ENCODE measurements at places on chromosomes 6 and 20. TPM values are rescaled to one million over a fixed set of nuclear protein-coding genes. Genes with fewer than 3 reads are reported as not detected.

The PCK1 gene
- not detected for total RNA-seq

The LY6G5C gene
- 0.88 TPM for total RNA-seq

The DDR1 gene
- 7.4 TPM for total RNA-seq

The GINS1 gene
- 20.0 TPM for total RNA-seq

The OR2H1 gene
- total RNA-seq: not detected

The CLPSL2 gene
- total RNA-seq: not detected

The TDP2 gene
- 25.4 TPM for total RNA-seq

The VGLL2 gene
- not detected for total RNA-seq

The TRDN gene
- not detected for total RNA-seq

The GHRH gene
- total RNA-seq: not detected

DNA sequence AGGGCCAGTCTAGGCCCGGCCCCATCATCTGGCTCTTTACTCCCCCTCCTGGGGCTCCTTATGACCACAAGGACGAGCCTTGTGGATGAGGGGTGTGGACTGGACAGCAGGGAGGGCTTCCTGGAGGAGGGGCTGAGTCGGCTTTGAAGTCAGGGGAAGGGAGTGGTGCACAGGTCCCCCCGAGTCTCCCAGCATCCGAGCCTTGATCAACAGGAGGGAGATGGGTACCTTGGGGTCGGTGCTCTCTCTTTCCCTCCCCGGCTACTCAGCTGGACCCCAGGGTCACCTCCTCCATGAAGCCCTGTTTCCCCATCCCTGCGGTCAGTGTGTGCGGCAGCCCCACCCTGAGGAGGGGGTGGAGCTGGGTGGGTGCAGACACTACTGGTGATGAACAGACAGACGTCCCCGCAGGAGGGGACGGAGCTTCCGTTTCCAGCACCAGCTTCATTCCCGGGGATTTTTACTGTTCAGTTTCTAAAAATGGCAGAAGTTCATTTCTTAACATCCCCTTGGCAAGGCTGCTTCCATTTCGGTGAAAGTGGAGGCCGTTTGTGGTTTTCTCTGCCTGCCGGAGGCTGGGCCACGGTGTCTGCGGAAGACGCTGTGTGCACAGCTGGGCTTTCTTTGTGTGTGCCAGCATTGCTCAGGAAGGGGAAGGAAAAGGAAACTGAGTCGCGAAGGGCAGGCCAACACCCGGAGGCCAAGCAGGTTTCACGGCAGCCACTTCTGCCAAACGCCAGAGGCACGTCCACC, 19.6 kb downstream of the NTSR1 start:
- no peak for DNase-seq

DNA sequence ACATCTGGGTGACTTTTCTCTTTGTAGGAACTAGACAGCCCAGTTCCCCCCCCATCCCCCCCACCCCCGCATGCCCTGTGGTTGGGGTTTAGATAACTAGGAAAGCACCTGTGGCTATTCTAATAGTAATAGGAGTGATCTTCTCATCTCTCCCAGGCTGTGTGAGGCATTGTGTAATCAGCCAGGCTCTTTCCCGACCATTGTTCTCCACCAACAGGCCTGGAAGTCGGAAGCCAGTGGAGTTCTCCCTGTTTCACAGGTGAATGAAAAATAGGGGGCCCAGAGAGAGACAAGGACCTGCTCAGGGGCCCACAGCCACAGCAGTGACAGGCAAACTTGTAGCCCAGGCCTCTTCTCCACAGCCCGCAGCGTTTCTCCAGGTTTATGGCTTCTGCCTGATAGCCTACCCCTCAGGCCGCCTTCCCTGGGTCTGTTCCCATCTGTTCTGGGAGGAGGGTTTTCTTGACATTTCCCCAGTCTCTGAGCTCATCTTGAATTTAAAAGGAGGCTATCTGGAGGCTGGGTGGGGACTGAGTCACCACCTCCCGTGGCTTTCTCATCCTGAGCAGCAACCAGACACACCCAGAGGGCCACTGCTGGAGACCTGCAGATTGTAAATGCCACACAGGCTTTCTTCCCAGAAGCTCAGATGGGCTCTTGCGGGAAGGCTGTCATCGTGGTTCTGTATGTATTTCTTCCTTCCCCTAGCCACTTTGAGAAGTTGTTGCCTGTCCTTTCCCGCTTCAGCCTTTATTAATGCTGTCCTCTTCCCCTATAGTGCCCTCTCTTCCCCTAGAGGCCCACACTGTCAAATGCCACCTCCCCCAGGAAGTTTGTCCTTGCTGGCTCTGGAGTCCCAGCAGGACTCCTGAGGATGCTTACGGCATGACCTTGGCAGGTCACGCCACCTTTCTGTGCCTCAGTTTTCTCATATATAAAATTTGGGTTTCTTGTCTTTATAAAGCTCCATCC, 75.9 kb upstream of the MYL9 start:
- no peak for DNase-seq

DNA sequence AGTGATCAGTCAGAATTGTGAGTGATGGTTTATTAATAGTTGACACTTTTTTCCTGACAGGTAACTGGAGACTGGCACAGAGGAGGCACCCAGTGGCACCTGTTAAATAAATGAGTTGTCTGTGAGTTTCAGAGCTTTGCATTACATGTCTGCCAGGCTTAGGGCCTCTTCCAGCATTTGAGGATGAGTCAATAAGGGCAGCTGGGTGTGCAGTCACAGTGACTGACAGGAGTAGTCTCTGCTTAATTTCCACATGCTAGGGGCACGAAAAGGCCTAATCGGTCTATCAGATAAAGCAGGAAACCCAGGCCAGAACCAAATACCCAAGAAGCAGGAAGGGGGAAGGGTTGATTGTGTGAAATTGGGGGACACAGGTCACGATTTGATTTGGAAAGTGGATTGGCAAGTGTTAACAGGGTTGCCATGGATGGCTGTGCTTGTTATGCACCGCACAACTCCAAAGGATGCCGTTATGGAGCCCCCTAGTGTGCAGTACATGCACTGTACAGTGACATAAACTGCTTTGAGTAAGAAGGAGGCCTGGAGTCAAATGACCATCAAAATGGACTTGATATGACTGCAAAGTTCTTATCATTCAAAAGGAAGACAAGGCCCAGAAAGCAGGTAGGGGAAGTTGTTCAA, 111.9 kb upstream of the GGTLC1 start:
- peak; percentile 51 for DNase-seq

- DNase-seq: peak; percentile 75
These were observed 63.0 kb downstream of the PTPN1 start for GRCh38 chr20:50572938-50573777.

DNA sequence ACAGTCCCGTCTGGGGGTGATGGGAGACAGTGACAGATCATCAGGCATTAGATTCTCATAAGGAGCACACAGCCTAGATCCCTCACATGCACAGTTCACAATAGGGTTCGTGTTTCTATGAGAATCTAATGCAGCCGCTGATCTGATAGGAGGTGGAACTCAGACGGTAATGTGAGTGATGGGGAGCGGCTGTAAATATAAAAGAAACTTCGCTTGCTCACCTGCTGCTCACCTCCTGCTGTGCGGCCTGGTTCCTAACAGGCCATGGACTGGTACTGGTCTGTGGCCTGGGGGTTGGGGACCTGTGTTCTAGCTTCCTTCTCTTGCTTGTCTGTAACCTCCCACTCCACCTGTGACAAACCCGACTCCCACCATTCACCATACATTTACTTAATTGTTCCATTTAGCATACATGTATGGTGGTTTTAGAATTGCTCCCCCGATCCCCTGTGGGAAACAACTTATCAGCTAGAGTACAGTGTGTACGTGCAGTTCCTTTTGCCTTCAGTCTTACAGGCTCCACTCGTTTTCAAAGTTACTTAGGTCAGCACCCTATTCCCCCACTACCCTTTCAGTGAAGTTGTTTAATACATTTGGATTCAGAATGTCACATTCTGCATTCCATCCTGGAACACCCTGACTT, 4.0 kb downstream of the MANBAL start:
- DNase-seq: no peak

- DNase-seq: no peak
These were observed 18.0 kb downstream of the STX7 start for GRCh38 chr6:132494954-132495353.

- DNase-seq: no peak
These were observed 4.9 kb downstream of the TBXT start for GRCh38 chr6:166162599-166163342.

DNA sequence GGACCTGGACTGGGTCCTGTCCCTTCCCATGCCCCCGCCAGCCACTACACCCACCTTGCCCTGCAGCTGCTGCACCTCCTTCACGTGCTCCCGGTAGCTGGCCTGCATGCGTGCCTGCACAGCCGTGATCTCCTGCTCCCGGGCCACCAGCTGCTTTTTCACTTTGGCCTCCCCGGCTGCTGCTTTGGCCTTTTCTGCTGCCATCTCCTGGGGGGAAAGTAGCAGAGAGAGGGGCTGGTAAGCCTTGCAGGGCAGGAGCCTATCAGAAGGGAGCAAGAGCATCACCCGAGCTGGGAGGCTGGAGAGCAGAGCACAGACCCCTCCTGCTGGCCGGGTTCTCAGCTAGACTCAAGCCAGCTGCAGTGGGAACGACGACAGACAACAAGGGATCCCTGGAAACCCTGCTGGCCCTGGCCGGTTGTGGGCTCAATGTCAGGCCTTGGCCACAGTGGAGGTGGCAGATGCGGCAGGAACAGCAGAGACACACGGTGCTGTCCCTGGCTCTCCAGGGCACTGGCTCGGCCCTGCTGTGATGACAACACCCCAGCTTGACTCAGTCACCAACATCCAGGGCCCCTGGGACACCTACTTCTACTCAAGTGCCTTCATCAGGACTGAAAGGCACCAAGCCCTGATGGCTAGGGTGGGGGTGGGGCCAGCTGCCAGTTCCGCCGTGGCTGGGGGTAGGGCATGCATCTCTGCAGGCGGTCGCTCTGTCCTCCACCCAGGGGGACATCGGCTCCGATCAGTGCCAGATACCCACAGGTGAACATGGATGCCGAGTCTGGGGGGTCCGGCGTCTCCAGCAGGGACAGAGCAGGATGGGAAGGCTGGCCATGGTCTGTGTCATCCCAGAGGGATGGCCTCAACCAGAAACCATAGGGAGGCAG, 45.3 kb downstream of the RRBP1 start:
- no peak for DNase-seq

DNA sequence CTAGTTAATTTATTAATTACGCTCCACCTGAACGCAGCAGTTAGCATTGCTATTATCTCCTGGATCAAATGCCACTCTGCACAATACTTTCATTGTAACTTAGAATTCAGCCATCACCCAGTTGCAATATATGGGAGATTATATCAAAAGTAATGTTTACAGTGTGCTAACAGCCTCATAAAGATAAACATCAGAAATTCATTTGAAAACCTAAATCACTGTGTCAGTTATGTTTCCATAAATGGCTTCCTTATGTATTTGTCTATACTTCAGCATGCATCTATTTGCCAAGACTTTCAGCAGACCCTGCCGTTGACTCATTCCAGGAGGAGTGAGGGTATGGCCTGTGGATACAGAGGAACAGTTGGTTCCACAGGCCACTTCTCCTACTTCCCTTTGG, 300.1 kb downstream of the TFAP2B start:
- no peak for DNase-seq

DNA sequence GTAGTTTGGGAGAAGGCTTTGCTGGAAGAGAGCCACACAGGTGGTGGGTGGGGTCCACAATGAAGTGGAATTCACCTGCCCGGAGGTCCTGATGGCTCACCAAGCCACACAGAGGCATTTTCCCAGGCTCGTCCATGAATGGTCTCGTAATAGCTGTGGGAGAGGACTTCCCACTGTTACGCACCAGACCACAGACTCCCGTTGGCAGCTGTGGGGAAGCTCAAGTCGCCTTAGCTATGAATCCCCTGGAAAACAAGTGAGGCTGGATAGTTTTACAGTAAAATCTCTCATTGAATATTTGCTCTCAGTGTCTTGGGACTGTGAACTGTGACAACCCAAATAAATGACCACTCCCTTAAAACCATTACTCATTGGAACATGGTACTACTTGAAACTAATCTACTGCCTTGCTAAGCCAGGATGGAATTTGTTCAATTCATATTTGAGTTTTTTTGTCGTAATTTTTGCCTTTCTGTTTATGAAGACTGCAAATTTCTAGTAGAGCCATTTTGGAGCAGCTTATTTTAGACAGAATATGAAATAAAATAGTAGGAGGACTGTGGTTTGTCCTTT, 79.4 kb downstream of the JAG1 start:
- DNase-seq: no peak

DNA sequence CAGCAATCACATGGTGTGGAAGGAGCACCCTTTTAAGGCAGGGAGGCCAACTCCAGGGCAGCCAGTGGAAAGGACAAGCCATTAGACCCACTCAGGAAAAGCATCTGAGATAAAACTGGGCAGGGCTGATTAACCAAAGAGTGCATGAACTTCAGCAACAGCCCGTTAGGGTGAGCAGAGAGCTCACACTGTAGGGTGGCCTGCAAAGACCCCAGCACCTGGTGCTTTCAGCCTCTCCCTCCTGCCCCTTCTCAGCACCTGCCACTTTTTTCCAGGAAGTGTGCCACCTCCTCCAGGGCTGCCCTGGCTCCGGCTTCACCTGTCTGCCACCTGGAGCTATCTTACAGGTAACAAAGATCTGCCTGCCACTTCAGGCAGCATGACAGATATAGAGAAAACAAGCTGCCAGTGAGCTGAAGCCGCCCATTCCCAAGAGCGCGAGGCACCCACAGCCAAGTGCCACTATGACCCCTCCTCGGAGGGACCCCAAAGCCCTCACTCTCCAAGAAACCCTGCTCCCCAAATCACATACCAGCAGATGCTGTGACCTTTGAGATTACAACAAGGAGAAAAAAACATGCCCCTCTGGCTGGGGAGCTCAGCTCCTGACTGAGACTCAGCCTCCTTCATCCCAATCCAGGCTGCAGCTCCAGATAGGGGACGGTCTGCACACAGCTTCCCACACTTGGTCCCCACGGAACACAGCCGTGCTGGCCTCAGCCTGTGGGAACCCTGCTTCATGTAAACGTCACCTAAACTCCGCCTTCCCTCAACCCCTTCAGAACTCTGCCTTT, 71.2 kb downstream of the ABHD12 start:
- no peak for DNase-seq

DNA sequence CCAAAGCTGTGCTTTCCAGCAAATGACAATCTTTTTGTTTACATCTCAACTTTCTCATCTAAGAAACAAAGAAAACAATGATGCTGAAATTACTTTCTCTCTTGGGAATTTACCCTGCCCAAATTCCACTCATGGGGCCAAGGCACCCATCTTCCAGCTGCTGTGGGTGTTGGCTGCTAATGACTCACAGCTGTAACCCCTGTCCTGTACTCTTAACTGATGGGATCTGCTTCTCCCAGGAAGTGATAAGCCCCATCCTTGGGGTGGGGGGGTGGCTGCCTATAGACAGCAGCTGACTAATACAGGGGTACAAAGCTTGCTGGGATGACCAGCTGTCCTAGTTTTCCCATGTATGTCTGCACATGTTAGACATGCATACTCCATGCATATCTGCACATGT, 938.6 kb downstream of the C6orf118 start:
- no peak for DNase-seq

GRCh38 chr6:10272591-10272990, 142.3 kb downstream of the TFAP2A start:
- no peak for DNase-seq

DNA sequence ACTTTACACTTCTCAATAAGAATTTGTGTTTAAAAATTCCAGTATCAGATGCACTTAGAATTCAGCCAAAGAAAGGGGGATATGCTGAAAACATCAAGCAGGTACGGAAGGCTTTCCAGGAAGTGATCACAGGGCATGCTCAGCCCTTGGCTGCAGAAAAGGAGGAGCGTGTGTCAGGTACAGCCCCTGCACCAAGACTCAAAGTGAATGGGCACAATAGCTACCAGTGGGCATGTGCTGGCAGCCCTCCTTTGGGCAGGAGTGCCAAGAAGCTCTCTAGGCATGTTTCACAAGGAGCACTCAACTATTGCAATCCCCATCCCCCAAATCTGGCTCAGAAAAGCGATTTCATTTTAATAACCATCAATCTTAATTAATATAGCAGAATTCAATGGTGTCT, 298.8 kb downstream of the GMDS start:
- DNase-seq: no peak

GRCh38 chr6:158669145-158670035, 19.5 kb downstream of the SYTL3 start:
- no peak for DNase-seq

All from pulmonary artery endothelial cell (primary cell).